ENCODE measurements at places on chromosomes 5 and 9.

DNA sequence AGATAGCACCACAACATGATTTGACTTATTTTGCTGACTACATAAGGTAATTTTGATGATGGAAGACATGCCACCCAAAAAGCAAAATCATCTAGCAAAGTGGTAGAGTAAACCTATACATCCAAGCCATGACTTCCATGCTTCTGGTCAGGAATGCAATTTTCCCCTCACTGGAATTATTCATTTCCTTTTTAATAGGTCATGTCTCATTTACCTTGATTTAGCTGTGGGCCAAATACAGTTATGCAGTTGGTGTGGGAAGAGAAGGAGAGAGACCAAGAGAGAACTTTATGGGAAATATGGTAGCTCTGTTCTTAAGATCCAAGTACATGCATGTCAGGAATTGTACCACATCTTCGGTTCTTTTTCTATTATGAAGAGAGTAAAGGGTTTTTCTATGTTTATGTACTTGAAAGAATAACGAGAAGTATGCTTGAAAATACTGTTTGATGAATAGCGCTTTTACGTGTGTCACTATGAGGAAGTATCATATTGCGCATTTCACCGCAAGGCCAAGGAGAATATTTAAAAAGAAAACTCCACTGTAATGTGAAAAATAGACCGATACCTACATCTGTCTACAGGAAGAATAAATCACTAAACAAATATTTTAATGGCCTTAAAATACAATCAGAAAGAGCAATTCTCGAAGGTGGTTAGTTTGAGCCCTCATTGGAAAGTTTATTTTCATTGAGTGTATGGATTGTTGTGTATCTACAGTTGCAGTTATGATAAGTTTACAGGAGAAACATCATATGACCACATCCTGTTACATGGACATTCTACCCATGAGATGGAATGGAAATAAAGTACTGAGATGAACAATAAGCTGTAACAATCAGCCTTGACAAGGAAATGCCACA, 134.0 kb downstream of the FOXD1 start:
- no peak for DNase-seq

- DNase-seq = no peak
Measured at GRCh38 chr5:58961631-58962280, 378.9 kb downstream of the RAB3C start.

GRCh38 chr5:96884995-96885394, 8.7 kb downstream of the ERAP2 start:
- DNase-seq = no peak

DNA sequence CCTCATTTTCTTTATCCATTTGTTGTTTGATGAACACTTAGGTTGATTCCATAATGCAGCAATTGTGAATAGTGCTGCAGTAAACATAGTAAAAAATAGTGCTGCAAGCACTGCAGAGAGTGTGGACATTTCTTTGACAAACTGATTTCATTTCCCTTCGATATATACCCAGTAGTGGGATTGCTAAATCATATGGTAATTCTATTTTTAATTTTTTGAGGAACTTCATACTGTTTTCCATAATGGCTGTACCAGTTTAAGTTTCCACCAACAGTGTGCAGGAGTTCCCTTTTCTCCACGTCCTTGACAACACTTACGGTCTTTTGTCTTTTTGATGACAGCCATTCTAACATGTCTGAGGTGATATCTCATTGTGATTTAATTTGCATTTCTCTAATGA, 138.2 kb upstream of the PLPPR1 start:
- DNase-seq = no peak

DNA sequence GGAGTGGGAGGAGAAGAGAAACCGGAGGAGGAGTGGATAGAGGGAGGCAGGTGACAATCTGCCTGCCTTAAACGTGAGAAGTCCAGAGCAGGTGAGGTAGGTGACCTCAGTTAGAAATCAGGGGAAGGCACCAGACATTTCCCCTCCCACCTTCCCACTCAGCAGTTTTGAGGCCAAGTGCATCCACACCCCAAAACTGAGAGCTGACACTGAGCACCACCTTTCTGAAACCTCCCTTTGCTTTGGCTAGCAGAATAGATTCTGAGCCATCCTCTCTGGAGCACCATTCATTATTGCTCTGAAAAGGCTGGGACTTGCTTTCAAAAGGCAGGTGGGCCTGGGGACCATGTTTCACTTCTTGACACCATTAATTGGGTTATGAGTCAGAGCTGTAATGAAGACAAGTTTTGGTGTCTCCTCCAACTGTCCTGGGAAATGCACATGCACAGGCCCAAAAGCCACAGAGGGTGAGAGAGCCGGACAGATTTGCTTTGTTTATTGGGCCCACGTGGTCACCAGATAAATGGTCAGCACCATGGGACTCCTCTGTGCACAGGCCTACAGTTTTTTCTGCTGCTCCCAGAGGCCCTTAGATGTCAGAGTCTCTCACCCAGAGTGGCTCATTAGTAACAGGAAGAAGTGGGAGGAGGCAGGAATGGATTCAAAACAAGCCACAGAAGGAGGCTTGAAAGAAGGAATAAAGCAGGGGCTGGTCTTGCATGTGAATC, 314.7 kb downstream of the TLE1 start:
- DNase-seq = no peak

- DNase-seq = peak; percentile 45
Measured at GRCh38 chr5:53170746-53171349, 61.3 kb upstream of the MOCS2 start.

GRCh38 chr9:121783111-121783510, 131.7 kb downstream of the DAB2IP start:
- DNase-seq = no peak
